Epithelial cell of alveolus of lung (primary cell): ENCODE measurements at places on chromosomes 2 and 18. TPM values are rescaled to one million over a fixed set of nuclear protein-coding genes. Genes with fewer than 3 reads are reported as not detected.

The HOXD8 gene
- total RNA-seq = not detected in 2 replicates

The SIX3 gene
- total RNA-seq = not detected in 2 replicates

The BOLL gene
- total RNA-seq = 0.08 TPM in 1 of 2 replicates, not detected in the other

The MROH2A gene
- not detected in 2 replicates for total RNA-seq

The NIFK gene
- 42.8 and 50.5 TPM in 2 replicates for total RNA-seq

The TEX44 gene
- not detected in 2 replicates for total RNA-seq

The SP9 gene
- total RNA-seq = not detected in 2 replicates

The ZNF532 gene
- total RNA-seq = 36.6 and 45.7 TPM in 2 replicates

The LAMA3 gene
- 2.6 and 18.1 TPM in 2 replicates for total RNA-seq
